ENCODE measurements at places on chromosomes 12 and 14.

DNA sequence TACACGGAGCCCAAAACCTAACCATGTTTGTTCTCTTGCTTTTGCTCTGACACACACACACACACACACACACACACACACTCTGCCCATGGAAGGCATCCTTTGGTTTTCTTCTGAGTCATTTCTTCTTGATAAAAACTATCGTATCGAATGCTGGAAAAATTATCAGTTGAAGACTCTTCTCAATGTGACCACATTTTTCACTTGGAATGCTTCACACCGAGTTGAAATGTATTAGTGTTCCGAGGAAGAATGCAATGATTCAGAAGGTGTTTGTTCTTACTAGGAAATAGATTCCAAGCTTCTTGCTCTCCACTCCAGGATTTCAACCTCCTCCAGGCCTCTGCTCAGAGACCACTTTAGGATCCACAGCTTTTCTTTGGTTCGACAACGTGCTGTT, 226.3 kb downstream of the MON2 start:
- peak; percentile 71 for DNase-seq

DNA sequence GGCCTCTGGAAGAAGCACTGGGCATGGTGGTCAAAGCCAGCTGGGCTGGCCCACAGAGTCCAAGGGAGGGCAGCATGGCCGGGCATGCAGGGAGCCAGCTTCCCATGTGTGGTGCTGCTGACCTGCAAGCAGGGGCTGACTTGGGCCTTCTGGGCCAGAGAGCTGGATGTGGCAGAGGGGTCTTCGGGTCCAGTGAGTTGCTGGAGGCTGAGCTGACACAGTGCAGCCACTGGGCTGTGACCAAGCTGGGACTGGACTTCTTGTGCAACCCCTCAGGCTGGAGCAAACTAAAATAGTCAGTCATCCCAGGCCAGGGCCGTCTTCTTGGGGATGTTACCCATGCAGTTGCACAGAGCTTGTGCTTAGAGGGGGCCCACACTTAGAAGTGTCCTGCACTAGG, 7.3 kb upstream of the RIN3 start:
- no peak for DNase-seq

DNA sequence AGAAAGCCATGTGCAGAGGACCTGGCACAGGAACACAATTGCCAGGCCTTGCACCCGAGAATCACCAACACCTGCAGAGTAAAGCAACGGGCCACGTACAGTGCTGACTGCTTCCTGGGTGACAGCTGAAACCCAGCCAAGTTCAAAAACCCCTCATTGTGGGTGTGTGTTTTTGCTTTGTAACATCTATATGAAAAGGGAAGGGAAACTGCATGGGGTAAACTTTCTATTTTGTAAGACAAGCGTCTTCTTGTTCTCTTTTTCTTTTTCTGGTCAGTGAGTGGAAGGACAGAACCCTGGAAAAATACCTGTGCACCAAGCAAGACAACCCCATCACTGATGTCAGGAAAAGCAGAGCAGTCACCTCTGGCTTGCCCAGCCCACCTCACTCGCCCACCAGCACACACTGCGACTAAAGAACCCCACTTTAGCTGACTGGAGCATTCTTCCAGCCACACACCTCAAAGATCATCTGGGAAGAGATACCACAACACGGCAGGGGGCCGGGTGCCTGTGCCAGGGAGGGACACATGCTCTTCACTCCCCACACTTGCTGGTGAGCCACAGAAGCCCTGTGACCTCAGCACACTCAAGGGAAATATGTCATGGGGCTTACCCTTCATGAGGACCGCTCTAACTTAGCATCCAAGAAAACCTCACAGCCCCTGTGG, 172.3 kb downstream of the NDUFA12 start:
- no peak for DNase-seq

DNA sequence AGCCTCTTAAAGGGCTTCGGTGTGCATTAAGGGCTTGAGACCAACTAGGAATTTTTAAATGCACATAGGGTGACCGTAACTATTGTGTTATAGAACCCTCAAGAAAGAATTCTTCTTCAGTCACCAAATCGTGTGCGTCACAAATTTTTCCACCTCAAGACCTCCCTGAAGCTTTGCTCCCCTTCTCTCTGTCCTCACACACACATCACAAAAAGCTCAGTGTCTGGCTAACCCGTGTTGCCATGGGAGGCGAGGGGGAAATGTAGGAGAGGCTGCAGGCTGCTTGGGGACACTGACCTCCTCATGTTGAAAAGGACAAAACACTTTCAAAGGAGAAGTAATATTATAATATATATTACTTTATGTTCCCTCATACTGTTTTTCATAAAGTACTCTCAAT, 10.6 kb downstream of the SSPN start:
- no peak for DNase-seq

GRCh38 chr12:28517101-28517500, 326.8 kb downstream of the CCDC91 start:
- no peak for DNase-seq

DNA sequence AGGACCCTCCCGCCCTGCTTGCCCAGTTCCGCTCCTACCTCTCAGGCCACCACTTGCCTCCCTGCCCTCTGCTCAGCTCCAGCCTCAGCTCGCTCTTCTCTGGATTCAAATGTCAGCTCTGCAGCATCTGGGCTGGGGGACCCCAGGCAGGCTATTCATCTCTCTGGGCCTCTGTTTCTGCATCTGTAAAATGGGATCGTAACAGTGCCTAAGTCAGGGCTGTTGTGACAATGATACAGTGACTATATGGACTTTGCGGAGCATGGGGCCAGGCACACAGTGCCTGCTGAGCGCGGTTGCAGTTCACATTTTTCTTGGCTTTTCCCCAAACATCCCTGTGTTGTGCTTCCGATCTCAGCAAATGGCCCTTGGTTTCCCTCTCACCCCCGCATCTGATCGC, 2.8 kb downstream of the PHETA1 start:
- no peak for DNase-seq

- DNase-seq, result no peak
Measured at GRCh38 chr14:83355609-83356008, 1822.0 kb upstream of the SEL1L start.

DNA sequence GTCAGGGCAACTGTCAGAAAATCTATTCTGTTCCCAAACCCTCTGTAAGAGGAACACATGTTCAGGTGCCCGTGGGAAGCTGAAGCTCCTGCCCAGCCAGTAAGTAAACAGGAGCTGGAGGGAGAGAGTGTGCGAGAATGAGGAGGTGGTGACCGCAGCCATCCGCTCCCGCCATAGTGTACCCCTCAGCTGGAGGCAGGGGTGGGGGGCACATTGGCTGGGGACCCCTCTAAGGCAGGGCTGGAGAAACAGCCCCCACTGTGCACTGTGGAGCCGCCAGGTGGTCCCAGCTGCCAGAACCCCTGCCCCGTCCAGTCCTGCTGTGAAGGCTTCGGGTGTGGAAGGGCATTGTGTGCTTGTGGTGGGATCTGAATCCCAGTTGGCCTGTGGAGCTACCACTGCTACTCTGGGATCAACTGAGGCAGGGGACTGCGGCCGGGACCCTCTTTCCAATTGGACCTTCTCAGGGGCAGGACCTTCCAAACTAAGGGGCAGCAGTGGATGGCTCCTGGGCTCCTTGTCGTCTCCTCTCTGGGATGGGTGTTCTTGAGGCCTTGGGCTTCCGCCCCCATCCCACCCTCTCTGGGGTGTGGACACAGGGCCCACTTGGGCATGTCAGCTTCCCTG, 59.6 kb downstream of the TSPAN9 start:
- no peak for DNase-seq

DNA sequence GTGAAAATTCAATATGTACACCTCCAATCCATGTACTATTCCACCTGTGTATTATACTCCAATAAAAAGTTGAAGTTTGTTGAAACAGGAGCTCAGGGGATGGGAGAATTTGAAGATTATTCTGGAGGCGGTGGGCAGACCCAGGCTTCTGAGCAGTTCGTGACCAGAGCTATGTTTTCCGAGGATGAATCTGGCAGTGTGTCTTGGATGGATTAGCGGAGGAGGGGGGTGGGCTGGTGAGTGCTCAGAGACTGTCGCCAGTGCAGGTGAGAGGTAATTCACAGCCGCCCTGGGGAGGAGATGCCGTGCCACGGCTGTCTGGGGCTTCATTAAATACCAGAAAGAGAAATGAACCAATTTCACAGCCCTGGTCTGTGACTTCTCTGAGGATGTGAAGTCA, 283.0 kb upstream of the RTL1 start:
- DNase-seq, result no peak

DNA sequence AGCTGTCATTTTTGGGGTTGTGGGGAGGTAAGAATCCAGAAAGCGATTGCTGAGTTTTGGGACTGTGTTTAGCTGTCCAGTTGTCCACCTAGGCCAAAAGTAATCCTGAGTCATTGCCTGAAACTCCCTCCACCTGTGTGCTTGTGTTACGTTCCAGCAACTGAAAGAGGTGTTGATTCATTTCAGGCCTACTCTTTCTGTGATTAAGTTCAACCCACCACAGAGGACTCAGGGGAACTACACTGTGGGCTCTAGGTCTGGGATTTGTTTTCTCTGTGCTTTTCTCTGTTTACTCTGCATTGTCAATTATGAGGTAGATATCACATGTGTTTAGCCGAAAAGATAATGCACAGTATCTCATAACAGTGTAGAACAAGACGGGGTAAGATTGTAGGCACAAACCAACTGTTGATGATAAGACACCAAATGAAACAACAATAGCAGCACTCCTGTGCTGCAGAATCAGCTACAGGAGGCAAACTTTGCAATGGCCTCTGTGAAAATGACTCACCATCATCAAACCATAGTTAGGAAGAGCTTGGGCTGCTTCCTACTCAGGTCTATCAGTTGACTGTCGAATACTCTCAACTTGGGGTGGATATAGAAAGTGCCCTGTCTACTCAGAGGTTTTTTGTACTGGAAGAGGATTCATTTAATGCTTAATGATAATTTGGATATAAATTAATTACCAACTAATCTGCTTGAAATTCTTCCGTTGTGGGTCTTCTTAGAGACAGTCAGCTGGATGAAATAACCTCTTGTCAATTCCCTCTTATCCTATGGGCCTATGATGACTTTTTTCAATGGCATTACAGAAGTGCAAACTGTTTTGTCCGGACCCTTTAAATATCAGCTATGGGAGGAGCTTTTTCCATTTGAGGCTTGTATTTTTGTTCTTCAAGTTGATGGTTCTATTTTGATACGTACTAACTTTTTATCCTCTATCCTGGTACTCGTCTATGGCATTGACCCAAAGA, 385.9 kb downstream of the BMP4 start:
- no peak for DNase-seq

DNA sequence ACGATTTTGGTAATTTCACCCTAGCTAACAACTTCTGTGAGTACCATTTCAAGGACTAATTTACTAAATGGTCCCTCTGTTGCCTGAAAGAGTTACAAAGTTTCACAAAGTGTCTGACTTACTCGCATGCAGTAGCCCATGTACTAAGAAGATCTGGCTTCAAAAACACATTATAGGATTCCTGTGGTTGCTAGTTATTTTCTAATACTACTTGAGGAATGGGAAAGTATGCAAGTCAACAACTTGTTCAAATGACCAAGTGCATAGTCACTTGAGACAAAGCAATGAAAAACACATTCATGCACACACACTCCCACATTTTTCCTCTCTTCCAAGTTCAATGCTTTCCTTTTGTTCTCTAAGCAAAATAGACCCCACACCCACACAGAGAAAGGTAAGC, 219.7 kb upstream of the TMPO start:
- DNase-seq, result no peak

DNA sequence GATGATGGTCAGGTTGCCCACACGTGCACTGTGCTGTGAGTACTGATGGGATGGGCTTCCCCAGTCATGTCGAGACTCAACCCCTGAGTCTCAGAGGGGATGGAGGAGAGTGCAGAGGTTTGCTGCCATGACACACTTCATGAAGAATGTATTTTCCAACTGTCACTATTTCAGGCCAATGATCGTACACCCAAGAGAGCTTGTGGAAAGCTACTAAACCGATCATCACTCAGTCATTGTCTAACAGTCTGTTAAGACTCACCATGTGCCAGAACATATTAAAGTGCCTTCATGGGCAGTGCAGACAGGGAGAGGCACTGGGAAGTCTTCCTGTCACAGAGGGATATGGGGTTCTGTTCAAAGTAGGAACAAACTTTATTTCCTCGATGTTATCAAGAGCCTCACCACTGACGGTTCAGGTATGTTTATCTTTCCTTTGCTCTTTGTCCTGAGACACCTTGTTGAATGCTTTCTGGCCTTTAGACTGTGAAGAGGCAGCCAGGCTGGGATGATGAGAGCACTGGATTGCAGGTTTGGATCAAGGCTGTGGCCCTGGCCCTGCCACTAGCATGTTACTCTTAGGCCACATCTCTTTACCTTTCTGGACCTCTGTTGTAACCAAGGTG, 41.6 kb upstream of the NTF3 start:
- DNase-seq, result no peak

DNA sequence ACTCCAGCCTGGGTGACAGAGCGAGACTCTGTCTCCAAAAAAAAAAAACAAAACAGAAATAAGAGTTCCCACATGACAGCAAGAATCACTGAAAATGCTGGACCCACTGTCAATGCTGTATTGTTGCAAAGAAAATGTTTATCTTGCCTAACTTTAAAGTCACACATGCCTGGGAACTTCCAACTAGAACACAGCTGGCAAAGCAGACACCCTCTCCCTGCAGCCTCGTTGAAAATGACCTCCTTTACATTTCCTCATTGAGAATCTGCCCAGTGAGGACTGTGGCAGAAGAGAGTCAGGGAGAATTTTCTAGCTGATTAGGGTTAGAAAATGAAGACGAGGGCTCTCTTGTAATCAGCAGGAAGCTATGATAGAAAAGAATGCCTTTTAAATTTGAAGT, 42.8 kb upstream of the TCL1A start:
- DNase-seq, result no peak

DNA sequence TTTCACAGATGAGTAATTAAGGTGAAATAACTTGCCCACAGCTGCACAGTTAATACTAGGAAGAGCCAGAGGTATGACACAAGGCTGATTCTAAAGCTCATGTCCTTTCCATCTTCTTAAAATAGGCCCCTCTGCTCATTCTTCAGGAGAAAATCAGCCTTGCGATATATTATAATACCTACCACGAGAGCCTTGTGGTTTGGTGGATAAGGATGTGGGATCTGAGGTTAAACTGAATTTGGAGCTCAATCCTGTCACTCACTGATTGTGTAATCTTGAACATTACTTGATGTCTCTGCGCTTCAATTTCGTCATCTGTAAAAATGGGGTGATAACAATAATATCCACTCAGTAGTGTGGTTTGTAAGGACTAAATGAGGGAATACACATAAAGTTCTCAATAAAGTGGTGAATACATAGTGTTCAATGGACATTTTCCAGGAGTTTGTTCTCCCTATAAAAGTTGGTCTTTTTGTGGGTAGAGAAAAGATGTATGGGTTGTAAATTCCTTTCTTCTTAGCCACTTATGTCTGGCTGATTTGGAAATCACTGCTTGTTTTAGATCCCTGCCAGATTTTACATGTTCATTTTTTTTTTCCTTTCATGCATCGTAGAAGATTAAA, 25.1 kb upstream of the ATP2B1 start:
- DNase-seq, result peak; percentile 99
